ENCODE measurements at places on chromosomes 13 and 19.

DNA sequence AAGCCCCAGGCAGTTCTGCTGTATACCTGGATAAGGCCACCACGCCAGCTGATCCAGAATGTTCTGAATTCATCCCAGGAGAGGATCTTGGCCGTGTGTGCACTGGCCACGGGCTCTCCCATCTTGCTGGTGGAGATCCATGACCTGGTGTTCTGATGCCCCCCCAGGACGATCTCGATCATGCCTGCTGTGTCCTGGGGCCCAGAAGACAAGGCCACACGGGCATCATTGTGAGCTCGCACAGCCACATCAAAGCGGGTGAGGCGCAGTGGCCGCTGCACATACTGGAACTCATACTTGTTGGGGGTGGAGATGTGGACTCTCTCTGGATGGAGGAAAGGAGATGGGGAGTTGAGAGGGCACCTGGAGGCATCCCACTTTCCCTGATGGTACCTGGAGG lies 40.1 kb downstream of the F2RL3 start:
- no peak for DNase-seq

DNA sequence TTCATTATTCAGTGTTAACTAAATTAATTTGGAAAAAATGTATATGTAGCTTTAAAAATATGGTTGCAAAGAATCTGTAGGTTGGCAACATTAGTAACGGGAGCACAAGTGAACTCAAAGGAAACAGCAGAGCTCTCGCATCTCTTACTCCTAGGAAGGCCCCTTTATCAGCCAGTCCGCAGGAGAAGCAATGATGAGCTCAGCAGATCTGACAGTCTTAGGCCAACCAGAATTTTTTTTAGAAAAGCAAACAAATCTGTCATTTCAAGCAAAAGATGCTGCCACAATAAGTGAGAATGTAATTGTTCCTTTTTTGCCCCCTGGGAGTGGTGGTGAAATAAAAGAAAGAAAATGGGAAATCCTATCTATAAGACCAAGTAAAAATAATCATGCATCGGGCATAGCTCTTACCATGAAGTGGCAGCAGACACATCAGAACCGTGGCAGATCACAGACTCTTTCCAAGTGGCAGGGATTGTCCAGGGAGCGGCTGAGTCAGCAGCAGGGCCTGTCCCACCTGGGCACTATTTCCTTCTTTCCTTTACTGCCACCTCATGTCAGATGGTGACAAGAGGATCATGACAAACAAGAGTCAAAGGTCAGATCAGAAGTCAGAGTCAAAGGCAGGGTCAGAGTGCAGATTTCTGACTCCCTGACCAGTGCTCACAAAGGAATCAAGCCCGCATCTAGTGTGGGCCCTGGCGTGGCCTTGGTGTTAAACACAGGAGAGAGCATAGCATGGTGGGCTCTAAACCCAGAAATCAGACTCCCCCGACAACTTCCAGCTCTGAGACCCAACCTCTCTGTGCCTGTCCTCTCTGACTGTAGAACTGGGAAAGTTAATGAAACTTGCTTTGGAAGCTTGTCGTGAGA lies 84.0 kb upstream of the MTIF3 start:
- no peak for DNase-seq

DNA sequence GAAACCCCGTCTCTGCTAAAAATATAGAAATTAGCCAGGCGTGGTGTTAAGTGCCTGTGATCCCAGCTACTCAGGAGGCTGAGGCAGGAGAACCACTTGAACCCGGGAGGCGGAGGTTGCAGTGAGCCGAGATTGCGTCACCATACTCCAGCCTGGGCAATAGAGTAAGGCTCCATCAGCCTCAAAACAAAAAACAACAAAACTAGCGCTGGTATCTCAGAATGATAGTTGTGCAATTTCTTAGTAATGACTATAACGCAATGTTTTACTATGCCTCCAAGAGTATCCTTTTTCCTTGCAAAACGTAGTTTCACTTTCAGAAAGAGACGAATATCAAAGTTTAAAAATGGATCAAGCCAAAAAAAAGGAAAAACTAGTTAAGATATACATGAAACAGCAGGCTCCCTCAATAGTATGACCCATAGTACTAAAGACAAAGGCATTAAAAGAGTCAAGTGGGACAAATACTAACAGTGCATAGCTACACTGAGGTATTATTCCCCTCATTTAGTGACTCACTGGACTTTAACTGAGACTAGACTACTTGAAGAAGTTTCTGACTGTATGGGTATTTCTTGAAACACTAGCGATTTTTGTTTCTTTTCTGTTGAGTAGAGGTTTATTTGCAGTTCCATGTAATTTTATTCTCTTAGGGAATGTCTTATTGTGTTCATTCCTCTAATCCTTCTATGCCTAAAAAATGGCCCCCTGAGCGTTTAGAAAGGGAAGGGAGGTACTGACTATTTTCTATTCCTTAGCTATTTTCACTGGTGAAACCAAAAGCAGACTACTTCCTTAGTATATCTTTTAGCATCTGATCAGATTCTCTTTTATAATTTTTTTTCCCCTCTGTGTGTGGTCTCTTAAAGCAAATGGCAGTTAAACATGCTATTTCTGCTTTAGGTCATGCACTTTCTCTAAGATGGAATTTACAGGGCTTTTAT lies 10.4 kb upstream of the ITM2B start:
- no peak for DNase-seq

DNA sequence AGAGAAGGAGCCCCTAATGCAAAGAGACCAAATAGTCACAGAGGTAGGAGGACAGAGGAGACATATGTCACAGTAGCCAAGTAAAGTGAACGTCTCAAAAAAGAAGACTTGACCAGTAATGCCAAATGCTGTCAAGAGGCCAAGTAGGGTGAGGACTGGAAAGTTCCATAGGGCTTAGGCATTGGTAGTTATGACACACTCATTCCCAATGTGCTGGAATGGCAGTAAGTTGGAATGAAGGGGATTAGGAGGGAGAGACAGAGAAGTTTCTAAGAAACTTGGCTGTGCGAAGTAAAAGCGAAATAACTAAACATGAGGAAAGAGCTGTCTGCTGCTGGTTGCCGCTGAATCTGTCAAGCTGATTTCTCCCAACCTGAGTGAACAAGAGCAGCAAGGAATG lies 14.9 kb upstream of the FRY start:
- no peak for DNase-seq

- DNase-seq, result no peak
Observed at GRCh38 chr19:40510526-40511115, 43.8 kb downstream of the SPTBN4 start.

Data from mesothelial cell of epicardium (in vitro differentiated cells).